Esophagus squamous epithelium (tissue), 5 donors: ENCODE measurements at places on chromosomes 4 and X.

- no peak for DNase-seq
Observed at GRCh38 chrX:9627922-9628321, 137.7 kb downstream of the GPR143 start.

DNA sequence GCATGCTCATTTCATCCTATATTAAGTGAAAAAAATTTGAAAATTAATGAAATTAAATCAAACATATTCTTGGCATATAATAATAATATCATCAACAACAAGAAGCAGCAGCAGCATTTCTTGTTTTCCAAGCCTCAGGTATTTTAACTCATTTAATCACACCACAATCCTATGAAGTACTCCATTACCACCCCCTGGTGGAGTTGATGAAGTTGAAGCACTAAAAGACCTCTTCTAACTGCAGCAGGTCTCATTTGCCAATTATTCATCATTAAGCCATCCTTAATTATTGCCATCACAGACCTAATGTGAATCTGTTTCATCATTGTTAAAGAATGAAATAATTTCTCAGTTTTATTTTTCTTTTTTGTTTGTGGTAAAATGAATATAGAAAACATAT lies 801.4 kb upstream of the GRID2 start:
- no peak for DNase-seq

DNA sequence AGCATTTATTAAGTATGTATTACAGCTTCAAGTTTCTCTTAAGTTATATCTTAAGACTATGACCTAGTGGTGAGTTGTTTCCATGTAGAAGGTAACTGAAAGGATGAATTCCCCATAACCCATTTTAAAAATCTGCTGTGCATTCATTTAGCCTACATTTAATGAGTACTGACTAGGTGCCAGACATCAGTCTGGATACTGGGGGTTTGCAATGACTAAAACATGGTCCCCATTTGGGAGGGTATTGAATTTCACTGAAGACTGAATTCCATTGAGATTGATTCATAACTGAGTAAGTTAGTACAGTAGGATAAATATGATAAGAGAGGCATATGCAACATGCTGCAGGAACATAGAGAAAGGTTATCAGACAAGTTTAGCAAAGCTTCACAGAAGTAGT lies 241.5 kb downstream of the FRAS1 start:
- DNase-seq, result no peak

GRCh38 chr4:16931339-16932305 lies 33.2 kb upstream of the LDB2 start:
- DNase-seq, result no peak

GRCh38 chrX:23656091-23656490 lies 11.2 kb upstream of the PRDX4 start:
- no peak for DNase-seq

- no peak for DNase-seq
Observed at GRCh38 chr4:185020293-185020808, 2.1 kb downstream of the HELT start.

DNA sequence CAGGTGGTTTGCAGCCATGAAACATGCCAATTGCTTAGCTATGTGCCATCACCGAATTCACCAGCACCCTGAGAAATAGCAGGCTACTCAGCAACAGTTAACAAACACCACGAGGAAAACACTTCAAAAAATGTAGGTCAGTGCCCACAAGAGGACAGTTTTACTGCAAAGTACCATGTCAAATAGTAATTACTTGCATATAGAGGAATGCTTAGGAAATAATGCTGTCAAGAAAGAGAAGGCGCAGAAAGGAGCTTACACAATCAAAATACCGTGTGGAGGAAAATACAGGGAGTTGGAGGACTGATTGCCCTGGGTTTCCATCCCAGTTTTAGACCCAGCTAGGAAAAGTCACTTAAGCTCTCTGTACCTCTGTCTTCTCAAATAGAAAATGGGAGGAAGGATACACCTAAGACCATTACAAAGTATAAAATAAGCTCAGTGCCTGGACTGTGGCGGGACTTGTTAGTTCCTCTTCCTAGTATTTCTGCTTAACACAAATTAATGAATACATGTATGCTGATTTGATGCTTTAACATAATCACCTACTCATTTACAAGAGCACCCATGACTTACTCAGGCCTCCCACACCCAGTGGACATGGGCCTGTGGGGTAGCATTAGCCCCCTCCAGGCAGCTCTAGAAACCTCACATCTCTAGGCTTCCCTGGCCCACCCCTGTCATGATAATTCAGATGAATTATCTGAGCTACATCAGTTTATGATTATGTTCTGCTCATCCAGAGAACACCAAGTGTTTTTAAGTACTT lies 44.5 kb upstream of the IL21 start:
- no peak for DNase-seq

GRCh38 chr4:108052558-108053120 lies 63.0 kb downstream of the HADH start:
- no peak for DNase-seq

- no peak for DNase-seq
Observed at GRCh38 chr4:137960371-137961050, 281.6 kb downstream of the SLC7A11 start.

- no peak for DNase-seq
Observed at GRCh38 chr4:119151161-119151560, 15.5 kb downstream of the MYOZ2 start.
